Osteoblast (primary cell): ENCODE measurements at places on chromosomes 4 and X. TPM values are rescaled to one million over a fixed set of nuclear protein-coding genes. Genes with fewer than 3 reads are reported as not detected.

GRCh38 chrX:18885328-18886004 lies 98.4 kb downstream of the PHKA2 start:
- H3K4me3 ChIP-seq, result peak overlapping the region; percentile 62
- no peaks in the 10 kb centered on the region for H3K27me3 ChIP-seq
- peak; percentile 43 for DNase-seq
- no peak overlapping the region for H3K27ac ChIP-seq
- no peaks in the 10 kb centered on the region for H3K36me3 ChIP-seq

STAG2 gene
- total RNA-seq, result 84.3 and 91.2 TPM in 2 replicates

GRCh38 chr4:66182636-66183035 lies 512.3 kb upstream of the EPHA5 start:
- H3K4me3 ChIP-seq, result no peak overlapping the region
- H3K36me3 ChIP-seq, result no peaks in the 10 kb centered on the region
- no peak for DNase-seq
- no peaks in the 10 kb centered on the region for H3K4me1 ChIP-seq
- no peaks in the 10 kb centered on the region for H3K27me3 ChIP-seq

DNA sequence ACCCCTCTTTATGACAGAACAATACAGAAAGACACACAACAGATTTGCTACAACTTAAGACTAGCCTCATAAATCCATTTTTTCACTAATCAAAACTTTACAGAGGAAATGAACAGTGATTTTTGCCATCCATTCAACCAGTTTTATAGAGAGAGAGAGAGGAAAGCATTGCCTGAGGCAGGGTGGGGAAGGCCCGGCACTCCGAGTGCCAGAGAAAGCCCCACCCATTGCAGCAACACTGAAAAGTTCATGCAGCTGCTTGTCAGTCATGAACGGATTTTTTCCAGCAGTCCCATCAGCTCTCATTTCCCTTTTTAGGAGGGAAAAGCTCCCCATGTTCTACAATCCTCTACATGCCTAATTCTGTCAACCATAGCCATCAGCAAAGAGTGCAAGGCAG lies 236.9 kb downstream of the CHIC1 start:
- H3K27ac ChIP-seq, result no peak overlapping the region
- no peaks in the 10 kb centered on the region for H3K4me1 ChIP-seq
- peaks cover 13% of the 10 kb centered on the region for H3K27me3 ChIP-seq
- H3K36me3 ChIP-seq, result no peaks in the 10 kb centered on the region
- no peak overlapping the region for H3K4me3 ChIP-seq

GRCh38 chr4:96293806-96294205 lies 453.9 kb downstream of the PDHA2 start:
- no peak for DNase-seq
- H3K36me3 ChIP-seq, result no peaks in the 10 kb centered on the region
- H3K4me1 ChIP-seq, result no peaks in the 10 kb centered on the region
- H3K4me3 ChIP-seq, result no peak overlapping the region
- no peak overlapping the region for H3K27ac ChIP-seq
- no peaks in the 10 kb centered on the region for H3K27me3 ChIP-seq

PCSK1N gene
- not detected in 2 replicates for total RNA-seq

GRCh38 chr4:168604496-168605373 lies 107.9 kb downstream of the PALLD start:
- peaks cover 20% of the 10 kb centered on the region for H3K4me1 ChIP-seq
- DNase-seq, result no peak
- H3K36me3 ChIP-seq, result no peaks in the 10 kb centered on the region
- H3K27me3 ChIP-seq, result no peaks in the 10 kb centered on the region
- no peak overlapping the region for H3K4me3 ChIP-seq

DDX53 gene
- not detected in 2 replicates for total RNA-seq

DNA sequence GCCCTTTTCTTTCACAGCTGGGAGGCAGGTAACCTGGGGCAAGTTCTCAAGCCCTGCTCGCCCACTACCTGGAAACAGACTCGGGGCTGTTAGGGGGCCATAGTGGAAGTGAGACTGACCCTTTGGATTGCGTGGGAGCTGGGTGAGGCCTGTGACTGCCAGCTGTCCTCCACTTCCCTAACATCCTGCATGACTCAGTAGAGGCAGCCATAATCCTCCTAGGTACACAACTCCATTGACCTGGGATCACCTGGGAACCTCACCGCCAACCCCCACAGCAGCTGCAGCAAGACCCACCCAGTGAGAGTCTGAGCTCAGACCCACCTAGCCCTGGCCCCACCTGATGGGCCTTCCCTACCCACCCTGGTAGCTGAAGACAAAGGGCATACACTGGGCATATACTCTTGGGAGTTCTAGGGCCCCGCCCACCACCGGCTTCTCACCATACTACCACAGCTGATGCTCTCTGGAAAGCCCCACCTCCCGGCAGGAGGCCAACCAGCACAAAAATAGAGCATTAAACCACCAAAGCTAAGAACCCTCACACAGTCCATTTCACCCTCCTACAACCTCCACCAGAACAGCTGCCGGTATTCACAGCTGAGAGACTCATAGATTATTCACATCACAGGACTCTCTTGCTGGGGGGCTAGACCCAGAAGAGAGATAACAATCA lies 61.1 kb upstream of the DCTD start:
- H3K4me1 ChIP-seq, result peaks cover 19% of the 10 kb centered on the region
- H3K27me3 ChIP-seq, result no peaks in the 10 kb centered on the region
- H3K27ac ChIP-seq, result no peak overlapping the region
- DNase-seq, result peak; percentile 41
- H3K36me3 ChIP-seq, result no peaks in the 10 kb centered on the region
- no peak overlapping the region for H3K4me3 ChIP-seq

DNA sequence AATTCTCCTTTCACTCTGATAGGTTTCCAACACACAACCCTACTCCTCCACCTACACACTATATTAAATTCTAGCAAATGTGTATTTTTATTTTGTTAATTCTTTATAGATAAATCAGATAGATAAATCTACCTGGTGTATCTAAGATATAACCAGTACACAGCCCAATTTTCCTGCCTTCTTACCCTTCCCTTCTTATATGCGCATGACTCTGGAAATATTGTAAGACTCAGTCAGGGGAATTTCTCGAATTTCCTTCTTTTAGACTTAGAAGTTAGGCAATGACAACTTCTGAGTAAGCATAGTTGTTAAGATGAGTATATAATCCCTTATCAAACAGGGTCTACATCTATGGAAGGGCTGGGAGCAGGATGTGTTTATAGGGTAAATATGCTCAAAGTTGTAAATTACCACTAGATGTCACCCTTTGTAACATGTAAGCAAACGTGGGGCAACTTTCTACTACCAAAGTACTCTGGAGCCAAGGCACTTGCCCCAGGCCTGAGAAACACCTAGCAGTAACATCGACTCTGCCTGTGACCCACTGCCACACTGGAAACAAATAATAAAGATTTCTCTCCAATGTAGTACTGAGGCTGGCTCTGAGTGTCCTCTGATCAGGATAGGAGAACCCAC lies 444.7 kb downstream of the IQCM start:
- peak; percentile 66 for DNase-seq
- H3K4me1 ChIP-seq, result no peaks in the 10 kb centered on the region
- no peaks in the 10 kb centered on the region for H3K36me3 ChIP-seq
- H3K27ac ChIP-seq, result no peak overlapping the region
- no peak overlapping the region for H3K4me3 ChIP-seq
- no peaks in the 10 kb centered on the region for H3K27me3 ChIP-seq

DNA sequence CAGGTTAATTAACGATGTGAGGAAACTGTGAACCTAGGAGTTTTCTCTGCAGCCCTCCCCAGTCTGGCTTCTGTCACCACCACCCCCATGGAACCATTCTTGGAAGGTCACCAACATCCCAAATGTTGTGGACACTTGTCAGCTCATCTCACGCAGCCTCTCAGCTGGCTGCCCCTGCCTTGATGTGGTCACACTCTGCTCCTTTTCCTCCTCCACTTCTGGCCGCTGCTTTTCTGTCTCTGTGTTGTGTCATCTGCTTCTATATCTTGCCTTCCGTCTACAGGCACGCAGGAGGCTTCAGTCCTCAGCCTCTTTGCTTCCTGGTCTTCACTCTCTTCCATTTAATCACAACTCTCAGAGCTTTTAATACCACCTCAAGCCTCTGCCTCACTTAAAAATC lies 371.5 kb upstream of the SLIT2 start:
- no peaks in the 10 kb centered on the region for H3K36me3 ChIP-seq
- H3K4me1 ChIP-seq, result no peaks in the 10 kb centered on the region
- no peak for DNase-seq
- H3K27ac ChIP-seq, result no peak overlapping the region

CXCL11 gene
- total RNA-seq, result not detected in 2 replicates

SLC49A3 gene
- 11.6 and 13.6 TPM in 2 replicates for total RNA-seq

DNA sequence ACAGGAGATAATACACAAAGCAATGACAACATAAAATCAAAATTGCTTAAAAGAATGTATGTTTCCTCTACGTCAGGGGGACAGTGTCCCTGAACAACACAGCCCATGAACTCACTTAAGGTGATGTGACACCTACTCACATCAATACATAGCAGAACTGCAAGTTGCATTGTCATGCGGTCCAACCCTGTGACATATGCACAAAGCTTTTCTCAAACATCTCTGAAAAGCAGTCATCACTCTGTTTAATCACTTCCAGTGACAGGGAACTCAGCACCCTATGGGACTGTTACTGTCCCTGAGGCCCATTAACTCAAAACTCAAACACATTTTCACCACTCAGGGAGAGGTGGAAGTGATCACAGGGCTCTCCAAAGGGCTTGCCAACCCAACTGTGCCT lies 2.4 kb downstream of the STX18 start:
- peaks cover 19% of the 10 kb centered on the region for H3K4me1 ChIP-seq
- no peak overlapping the region for H3K4me3 ChIP-seq
- H3K27ac ChIP-seq, result no peak overlapping the region
- H3K36me3 ChIP-seq, result no peaks in the 10 kb centered on the region
- DNase-seq, result no peak
- H3K27me3 ChIP-seq, result no peaks in the 10 kb centered on the region

SSX7 gene
- total RNA-seq, result not detected in 2 replicates

TGIF2LX gene
- total RNA-seq, result not detected in 2 replicates

GRCh38 chr4:80608281-80608980 lies 272.9 kb downstream of the CFAP299 start:
- no peak overlapping the region for H3K4me3 ChIP-seq
- DNase-seq, result no peak
- H3K36me3 ChIP-seq, result no peaks in the 10 kb centered on the region
- no peaks in the 10 kb centered on the region for H3K27me3 ChIP-seq

GRCh38 chr4:155047755-155048154 lies 160.7 kb upstream of the NPY2R start:
- H3K27me3 ChIP-seq, result no peaks in the 10 kb centered on the region
- peak overlapping the region; percentile 40 for H3K27ac ChIP-seq
- H3K4me3 ChIP-seq, result no peak overlapping the region
- H3K36me3 ChIP-seq, result no peaks in the 10 kb centered on the region
- DNase-seq, result no peak

GRCh38 chr4:108703370-108703769 lies 53.0 kb downstream of the OSTC start:
- no peaks in the 10 kb centered on the region for H3K4me1 ChIP-seq
- no peak overlapping the region for H3K27ac ChIP-seq
- H3K36me3 ChIP-seq, result no peaks in the 10 kb centered on the region
- no peak overlapping the region for H3K4me3 ChIP-seq
- no peak for DNase-seq
- H3K27me3 ChIP-seq, result no peaks in the 10 kb centered on the region

DNA sequence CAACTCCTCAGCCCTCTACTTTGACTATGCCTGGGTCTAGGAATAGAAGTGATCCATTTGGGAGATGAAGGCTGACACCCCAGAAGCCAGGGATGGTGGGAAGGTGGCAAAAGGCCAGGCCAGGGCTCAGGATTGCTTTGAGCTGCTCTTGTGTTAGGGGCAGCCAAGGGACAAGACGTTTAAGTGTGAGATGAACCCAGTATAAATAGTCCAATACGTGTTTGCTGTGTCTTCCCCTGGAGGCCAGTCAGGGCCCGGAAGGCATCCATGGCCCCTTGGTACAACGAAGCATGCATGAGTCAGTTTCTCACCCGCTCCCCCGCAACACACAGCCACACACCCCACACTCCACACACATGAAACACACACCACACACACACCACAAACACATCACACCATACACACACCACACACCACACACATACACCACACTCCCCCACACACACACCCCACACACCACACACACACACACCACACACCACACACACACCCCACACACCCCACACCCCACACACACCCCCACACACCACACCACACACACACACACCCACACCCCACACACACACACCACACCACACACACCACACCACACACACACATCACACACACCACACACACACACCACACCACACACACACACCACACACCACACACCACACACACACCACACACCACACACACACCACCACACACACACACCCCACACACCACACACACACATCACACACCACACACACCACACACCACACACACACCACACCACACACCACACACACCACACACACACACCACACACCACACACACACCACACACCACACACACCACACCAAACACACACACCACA lies 5.1 kb downstream of the STARD8 start:
- no peak for DNase-seq
- no peaks in the 10 kb centered on the region for H3K36me3 ChIP-seq
- peaks cover 20% of the 10 kb centered on the region for H3K4me1 ChIP-seq
- H3K27ac ChIP-seq, result peak overlapping the region; percentile 41

GRCh38 chr4:52701207-52701606 lies 42.1 kb upstream of the USP46 start:
- no peaks in the 10 kb centered on the region for H3K36me3 ChIP-seq
- H3K4me3 ChIP-seq, result no peak overlapping the region
- no peaks in the 10 kb centered on the region for H3K4me1 ChIP-seq
- no peak overlapping the region for H3K27ac ChIP-seq

RGN gene
- total RNA-seq, result 2.5 and 4.4 TPM in 2 replicates
